NCI-H1105 treated with DMSO at 0.1 percent for 48 hours (cell line): ENCODE measurements at places on chromosomes 4 and X.
A peak's percentile ranks its signal among the peaks of the same experiment; 100 is the strongest.

GRCh38 chr4:67465032-67465762, 80.1 kb downstream of the CENPC start:
- no peak for DNase-seq

GRCh38 chrX:154409222-154409871, at the start of gene DNASE1L1:
Gene DNASE1L1 (minus strand): TSS chrX:154409254. CDS start chrX:154405568, 3,686 bp downstream.
- no peak for DNase-seq

- DNase-seq: peak; percentile 46
These were observed 700.5 kb downstream of the TRIML1 start for GRCh38 chr4:188839704-188840103.

- no peak for DNase-seq
These were observed 48.6 kb downstream of the DCLK2 start for GRCh38 chr4:150126864-150127203.

DNA sequence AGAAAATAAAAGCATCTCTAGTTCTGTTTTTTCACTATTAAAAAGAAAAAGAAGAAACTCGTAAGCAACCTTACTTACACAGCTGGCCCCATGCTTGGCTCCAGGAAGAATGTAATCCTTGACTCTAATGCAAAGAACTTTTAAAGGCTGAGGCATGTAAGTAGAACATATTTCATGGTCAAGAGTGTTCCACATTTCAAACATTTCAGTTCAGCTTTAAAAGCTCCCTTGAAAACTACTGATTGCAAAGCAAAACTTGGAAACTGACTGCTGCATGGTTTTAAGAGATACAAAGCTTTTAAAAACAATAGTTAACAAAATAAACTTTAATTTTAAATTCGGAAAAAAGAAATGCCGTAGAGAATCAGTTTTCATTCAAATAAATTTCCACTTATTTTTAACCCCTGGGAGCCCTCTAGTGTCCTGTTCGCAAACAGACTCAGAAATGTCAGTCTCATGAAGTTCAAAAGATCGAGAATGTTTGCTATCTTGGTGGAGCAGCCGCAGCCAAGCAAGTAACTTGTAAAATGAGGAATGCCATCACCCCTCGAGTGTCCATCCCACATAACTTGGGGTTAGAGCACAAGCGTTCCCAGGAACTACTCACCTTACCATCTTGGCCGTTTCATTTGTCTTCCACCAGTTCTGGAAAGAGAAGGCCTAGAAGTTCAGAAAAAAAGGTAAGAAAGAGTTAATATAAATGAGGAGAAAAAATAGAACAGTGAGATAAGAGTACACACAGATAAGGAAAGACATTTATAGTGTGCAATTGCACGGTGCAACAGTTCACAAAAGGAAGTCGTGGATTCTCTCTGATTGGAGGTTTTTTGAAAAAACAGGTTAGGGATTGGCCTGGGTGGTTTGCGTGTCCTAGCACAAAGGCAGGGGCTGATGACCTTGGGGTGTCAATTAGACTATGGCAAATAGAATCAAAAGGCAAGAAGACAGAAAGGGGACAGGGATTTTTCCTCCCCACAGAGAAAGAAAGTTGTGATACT, at the start of gene GASK1B:
Gene GASK1B, minus strand, starts transcription at position 765 of the 998 bp plus-strand sequence. CDS start 1,650 bp downstream, outside the sequence.
- DNase-seq: peak; percentile 43

- DNase-seq: no peak
These were observed 9.9 kb downstream of the FAM200B start for GRCh38 chr4:15691346-15692135.

- DNase-seq: no peak
These were observed 63.5 kb downstream of the PDK3 start for GRCh38 chrX:24528605-24529004.

GRCh38 chr4:89319756-89320155, 12.2 kb upstream of the GPRIN3 start:
- no peak for DNase-seq

DNA sequence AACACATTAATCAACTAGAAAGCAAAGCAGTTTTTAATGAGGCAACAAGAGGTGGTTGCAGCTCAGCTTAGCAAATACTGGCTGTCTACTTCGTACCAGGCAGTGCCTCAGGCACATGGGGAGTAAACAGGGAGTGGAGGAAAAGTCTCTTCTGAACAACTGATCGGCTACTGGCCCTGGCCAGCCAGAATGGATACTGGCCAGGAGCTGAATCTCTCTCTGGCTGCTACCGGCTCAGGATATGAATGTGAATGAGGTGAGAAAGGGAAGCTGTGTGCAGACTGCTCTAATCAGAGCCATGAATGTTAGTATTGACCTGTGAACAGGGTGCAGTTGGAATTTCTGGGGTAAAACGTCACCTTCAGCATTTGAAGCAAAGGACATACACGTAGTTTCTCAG, 77.3 kb downstream of the STK32B start:
- no peak for DNase-seq

GRCh38 chr4:3710451-3711182, 55.6 kb upstream of the ADRA2C start:
- no peak for DNase-seq

DNA sequence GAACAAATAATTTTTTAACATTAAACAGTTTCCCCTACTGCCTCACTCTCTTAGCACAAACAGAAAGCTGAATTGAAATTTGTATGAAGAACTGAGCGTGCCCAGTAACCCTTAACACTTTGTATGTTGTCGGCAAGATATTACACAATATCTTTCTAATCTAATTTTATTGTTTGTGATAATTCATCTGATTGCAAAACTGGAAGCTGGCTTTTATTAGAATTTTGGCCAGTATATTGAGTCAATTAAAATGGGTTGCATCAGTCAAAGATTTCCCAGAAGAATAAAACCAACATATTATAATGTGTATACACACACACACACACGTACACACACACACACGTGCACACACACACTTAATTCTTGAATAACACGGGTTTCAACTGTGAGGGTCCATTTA, 2332.1 kb downstream of the PCDH7 start:
- no peak for DNase-seq

DNA sequence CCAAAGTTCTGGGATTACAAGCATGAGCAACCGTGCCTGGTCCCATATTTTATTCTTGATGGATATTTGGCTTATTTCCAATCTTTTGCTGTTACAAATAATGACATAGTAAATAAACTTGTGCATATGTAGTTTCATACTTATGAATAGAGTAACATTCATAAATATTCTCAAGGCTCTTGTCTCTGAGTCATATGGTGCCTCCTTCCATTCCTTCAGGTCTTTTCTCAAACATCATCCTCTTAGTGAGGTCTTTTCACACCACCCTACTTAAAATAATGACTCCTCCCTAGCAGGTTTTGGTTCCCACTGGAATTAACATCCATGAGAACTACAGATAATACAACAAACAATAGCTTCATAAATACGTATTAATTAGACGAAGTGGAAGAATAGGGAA, 416.6 kb downstream of the IQCM start:
- no peak for DNase-seq

- no peak for DNase-seq
These were observed 206.1 kb downstream of the MID1 start for GRCh38 chrX:10414156-10414824.

DNA sequence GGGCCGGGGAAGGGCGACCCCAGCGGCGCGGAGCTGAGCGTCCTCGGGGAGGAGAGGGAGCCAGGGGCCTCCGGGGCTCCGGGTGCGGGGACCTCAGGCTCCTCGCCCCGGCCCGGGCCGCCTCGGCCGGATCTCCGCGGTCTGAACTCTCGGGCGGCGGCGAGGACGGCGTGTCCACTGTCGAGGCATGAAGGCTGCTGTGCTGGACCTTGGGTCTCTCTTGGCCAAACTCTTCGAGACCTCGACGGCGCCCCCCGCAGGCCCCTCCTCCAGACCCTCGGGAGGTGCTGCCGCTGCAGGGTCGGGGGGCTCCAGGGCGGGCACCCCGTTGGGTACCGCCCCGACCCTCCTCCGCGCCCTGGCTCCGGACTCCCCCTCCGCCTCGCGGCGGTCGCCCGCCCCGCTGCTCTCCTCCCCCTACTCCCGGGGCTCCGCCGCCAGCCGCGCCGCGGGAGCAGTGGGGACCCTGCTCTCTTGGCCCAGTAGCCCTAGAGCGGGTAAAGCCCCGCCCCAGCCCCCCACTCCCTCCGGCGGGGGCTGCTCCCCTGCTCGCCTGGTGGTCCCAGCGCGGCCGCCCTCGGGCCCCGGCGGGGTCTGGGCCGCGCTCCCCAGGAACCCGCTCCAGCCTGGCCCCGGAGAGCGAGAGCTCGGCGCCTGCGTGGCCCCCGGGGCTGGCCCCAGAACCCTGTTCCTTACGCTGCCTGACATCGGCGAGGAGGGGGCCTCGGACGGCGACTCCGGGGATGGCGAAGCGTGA, 564 bp downstream of the FAM149A start:
- DNase-seq: no peak

GRCh38 chr4:10173037-10173753, 56.6 kb upstream of the WDR1 start:
- peak; percentile 8 for DNase-seq

DNA sequence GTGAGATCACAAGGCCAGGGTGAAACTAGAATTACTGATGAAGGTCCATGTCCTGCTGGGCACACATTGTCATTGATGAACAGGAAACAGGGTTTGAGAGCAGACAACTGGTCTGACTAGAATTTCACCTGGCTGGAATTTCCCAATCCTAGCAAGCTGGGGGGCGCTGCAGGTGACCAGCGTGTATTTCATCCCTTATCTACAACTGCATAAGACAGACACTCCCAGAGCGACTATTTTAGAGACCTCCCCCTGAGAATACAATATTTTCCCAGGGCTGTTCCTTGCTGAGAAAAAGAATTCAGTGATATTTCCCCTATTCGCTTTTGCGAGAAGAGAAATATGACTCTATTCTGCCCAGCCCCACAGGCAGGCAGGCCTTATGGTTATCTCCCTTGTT, 432.6 kb upstream of the GALNT7 start:
- DNase-seq: no peak

DNA sequence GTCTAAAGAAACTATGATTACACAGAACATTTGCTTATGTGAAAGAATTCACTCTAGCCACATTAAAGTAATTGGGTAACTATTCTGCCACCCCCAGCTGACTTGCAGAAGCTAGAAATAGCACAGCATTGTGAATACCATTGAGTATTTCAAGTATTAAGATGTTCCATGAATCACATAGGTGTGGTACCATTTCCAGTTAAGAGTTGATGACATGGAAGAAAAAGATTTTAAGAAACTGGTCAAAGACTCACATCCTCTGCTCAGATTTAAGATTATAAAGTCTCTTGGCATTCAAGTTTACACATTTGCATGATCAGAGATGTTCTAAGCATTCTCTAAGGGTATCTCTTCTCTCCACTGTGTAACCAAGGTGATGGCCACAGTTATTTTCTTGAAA, 287.5 kb downstream of the CAMK2D start:
- no peak for DNase-seq

DNA sequence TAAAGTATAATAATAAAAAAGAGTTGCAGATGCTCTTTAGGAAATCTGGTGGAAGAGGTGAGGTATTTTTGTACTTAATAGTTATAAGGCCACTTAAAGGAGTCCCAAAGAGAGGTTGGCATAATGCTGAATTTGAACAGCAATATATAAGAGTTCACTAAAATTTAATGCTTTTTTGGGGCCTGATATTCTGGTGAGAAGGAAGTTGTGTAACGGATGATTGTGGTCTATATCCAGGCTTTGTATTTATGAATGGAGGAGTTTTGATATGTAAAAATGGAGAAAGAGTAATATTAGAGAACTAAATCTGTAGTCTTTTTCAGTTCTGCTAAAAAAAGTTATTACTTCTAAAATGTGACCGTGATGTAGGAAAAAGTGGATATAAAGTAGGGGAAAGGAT, 20.4 kb downstream of the BMP2K start:
- no peak for DNase-seq

- DNase-seq: no peak
These were observed 279.9 kb upstream of the SLIT2 start for GRCh38 chr4:19971829-19972228.

GRCh38 chr4:152522754-152523153, 13.1 kb downstream of the FBXW7 start:
- DNase-seq: no peak

DNA sequence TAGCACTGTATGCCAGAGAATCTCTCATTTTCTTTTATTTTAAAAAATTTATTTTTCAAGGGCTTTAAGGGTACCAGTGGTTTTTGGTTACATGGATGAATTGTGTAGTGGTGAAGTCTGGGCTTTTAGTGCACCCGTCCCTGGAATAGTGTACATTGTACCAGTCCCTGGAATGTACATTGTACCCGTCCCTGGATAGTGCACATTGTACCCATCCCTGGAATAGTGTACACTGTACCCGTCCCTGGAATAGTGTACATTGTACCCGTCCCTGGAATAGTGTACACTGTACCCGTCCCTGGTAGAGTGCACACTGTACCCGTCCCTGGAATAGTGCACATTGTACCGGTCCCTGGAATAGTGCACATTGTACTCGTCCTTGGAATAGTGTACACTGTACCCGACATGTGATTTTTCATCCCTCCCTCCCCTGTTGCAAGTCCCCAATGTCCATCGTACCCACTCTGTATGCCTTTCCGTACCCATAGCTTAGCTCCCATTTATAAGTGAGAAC, 56.1 kb upstream of the HELT start:
- DNase-seq: no peak

DNA sequence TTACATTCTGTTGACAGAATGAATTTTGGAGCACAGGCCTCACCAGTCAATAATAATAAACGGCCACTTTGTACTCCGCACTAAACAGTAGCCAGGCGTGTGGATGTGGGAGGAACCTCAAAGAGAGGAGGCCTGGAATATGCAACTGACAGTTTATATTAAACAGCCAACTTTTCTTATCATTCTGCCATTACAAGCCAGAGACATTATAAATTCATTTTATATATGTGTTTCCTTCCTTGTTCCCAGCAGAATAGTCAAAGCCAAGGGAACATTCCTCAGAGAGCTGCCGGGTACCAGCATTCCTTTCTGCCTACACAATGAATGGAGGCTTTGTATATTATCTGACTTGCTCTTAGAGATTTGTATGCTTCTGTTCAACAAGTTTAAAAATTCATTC, 436.5 kb upstream of the FTHL17 start:
- no peak for DNase-seq

- DNase-seq: no peak
These were observed 34.8 kb downstream of the CT47B1 start for GRCh38 chrX:120840827-120841226.

- DNase-seq: no peak
These were observed 88.5 kb downstream of the PAPSS1 start for GRCh38 chr4:107631560-107631959.

DNA sequence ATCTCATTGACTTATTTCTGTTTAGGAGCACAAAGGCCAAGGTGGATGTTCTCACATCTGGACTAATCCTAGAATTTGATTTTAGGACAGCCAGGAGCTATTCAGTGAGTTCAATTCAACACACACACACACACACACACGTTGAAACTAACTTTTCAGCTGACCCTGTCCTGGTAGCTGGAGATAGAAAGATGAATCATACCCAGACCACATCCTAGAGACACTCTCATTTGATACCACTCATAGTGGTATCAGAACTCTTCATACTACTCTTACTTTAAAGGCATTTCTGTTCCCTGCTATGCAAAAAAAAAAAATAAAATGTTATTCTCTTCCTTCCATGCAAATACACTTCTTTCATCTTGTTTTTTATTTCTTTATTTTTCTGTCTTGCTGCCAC, 36.7 kb downstream of the KLF8 start:
- no peak for DNase-seq

GRCh38 chr4:75514949-75515612, 808 bp downstream of the THAP6 start:
- no peak for DNase-seq
